AG04449 (cell line): ENCODE measurements at places on chromosomes 16 and 17.
A peak's percentile ranks its signal among the peaks of the same experiment; 100 is the strongest.

DNA sequence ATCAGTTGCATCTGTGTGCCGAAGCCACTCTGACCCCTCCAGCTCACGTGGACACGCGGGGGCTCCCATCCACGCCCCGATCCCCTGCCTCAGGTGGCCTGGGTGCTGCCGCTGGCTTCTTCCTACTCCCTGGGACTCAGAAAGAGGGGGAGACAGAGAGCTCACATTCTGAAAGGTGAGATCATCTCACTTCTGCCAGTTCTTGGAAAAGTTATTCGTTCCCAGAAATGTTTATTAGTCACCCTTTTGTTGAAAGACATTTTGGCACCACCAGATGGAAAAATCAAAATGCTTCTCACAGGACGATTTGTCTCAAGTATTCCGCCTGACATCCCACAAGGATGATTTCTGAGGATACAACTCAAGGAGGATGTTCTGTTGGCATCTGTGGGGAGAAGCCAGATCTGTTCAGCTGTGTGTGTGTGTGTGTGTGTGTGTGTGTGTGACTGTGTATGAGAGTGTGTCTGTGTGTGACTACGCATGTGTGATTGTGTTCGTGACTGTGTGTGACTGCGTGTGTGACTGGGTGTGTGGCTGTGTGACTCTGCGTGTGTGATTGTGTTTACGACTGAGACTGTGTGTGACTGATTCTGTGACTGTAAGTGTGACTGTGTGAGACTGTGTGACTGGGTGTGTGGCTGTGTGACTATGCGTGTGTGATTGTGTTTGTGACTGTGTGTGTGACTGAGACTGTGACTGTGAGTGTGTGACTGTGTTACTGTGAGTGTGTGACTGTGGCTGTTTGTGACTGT lies 207.3 kb downstream of the NTN1 start:
- peak; percentile 16 for DNase-seq

DNA sequence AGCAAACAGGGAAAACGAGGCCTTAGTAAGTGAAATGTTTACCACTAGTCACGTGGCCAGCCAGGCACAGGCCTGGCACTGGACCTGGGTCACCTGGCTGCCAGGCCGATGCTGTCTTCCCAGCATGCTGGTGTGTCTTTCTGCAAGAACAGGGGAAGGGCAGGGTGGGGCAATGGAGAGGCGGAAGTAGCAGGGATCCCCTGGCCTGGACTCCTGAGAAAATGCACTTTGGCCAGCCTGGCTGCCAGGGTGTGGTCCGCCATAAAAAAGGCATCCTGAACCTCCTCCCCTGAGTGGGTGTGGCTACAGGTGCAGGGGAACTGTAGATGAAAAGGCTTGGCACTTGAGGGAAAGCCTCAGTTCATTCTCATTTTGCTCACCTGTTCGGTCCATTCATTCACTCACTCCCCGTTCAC lies 1.0 kb upstream of the ANKRD40CL start:
- DNase-seq: no peak

DNA sequence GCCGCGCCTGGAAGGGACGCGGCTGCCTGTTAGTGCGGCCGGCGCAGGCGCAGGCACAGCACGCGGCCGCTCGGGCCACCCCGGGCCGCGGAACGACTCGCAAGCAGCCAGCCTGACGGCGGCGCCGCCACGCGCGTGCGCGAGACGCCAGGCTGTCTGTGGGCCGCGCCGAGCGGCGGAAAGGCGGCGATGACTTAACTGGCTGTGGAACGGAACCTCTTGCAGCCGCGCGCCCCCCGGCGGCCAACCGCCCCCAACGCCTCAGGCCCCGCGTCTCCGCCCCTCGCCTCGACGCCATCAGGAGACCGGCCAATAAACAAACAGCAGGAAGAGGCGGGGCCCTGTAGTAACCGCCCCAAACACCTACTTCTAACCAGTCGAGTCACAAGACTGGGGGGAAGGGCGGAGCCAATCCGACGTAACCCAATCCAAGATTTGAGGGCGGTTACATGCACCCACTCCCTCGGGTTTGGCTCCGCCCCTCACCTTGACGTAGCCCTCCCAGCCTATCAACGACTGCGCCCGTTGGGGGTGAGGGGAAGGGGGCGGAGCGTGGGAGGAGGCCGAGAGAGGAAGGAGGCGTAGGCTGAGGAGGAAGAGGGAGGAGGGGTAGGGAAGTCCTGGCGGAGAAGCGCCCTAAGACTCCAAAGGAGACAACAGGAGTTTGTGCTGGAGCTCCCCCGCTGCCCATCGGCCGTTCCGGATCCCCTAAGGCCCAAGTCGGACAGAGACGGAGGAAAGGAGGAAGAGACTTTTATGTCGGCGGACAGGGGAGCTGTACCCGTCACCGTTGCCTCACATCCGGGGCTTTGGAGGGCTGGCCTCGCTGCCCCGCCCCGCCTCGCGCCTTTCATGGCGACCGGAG lies at the start of gene FBRS:
FBRS (plus strand) TSS at position 566 of the 865 bp plus-strand sequence. CDS start 1,088 bp downstream, outside the sequence.
- peak; percentile 100 for DNase-seq

- no peak for DNase-seq
These were observed 4.3 kb upstream of the CRISPLD2 start for GRCh38 chr16:84815462-84815861.

DNA sequence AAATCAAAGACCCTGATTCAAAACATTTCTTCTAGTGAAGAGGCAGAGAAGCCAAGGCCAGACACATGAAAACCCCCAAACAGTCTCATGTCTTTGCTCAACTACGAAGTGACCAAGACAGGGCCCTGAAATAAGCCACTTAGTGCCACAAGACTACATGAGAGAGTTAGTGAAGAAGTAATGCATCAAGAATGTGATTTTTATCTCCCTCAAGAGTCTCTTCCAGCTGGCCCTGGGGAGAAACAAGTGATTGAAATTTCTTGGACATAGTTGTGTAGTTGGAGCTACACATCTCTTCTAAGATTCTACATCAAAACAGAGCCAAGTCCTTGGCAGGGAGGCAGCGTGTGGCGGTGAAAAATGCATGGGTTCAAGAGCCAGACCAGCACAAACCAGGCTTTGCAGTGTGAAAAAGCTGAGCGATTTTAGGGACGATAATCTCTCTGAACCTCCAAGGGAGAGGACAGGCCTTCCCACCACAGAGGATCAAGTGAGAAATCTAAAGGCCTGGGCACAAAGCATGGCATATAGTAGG lies 30.6 kb downstream of the LYRM1 start:
- DNase-seq: no peak

- DNase-seq: no peak
These were observed 50.9 kb downstream of the B9D1 start for GRCh38 chr17:19311421-19312215.

GRCh38 chr16:79698341-79698753 lies 97.8 kb upstream of the MAF start:
- DNase-seq: no peak

DNA sequence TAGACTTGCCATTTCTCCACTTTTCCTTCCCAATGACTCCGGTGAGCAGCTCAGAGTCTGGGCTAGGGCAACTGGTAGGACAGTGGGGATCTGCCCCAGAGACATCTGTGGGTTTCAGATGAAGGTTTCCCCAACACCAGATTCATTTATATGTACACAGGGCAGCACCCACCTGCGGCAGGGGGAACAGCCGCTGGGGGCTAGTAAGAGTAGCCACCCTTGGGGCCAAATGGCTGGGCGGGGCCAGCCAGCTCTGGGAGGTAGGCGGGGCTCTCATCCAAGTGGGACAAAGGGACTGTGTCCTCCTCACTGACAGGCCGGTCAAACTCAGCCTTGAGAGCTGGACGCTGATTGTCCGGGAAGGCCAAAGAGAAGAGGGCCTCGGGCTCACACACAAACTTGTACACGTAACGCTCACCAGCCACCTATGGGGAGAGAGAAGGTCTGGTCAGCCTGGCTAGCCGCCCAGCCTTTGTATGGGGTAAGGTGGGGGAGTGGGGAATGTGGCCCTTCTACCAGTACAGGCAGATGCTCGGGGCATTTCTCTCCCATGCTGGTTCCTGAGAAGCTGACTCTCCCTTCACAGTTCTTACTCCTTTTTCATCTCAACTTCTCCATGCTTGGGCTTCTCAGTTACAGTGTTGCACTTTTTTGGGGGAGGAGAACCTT lies 17.7 kb downstream of the ETV4 start:
- DNase-seq: no peak

DNA sequence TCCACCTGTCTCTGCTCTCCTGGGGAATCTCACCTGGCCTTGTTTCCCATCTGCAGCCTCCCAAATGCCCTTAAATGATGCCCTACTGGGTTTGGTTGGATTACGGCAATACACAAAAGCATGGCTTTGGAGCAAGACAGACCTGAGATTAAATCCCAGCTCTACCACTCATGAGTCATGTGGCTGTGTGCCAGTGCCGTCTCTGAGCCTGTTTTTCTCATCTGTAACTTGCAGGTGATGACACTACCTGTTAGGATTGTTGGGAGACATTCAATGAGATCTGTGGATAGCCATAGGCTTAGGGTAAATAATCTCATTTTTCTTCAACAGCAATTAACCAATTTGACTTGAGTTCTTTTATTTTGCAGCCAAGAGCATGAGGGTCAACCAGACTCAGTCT lies 240.3 kb downstream of the MAF start:
- DNase-seq: no peak

- no peak for DNase-seq
These were observed 557.7 kb downstream of the MAF start for GRCh38 chr16:79042886-79043285.

GRCh38 chr17:64117981-64118979 lies 11.7 kb downstream of the ERN1 start:
- DNase-seq: no peak

- no peak for DNase-seq
These were observed 81.1 kb downstream of the PITPNC1 start for GRCh38 chr17:67458203-67458602.

DNA sequence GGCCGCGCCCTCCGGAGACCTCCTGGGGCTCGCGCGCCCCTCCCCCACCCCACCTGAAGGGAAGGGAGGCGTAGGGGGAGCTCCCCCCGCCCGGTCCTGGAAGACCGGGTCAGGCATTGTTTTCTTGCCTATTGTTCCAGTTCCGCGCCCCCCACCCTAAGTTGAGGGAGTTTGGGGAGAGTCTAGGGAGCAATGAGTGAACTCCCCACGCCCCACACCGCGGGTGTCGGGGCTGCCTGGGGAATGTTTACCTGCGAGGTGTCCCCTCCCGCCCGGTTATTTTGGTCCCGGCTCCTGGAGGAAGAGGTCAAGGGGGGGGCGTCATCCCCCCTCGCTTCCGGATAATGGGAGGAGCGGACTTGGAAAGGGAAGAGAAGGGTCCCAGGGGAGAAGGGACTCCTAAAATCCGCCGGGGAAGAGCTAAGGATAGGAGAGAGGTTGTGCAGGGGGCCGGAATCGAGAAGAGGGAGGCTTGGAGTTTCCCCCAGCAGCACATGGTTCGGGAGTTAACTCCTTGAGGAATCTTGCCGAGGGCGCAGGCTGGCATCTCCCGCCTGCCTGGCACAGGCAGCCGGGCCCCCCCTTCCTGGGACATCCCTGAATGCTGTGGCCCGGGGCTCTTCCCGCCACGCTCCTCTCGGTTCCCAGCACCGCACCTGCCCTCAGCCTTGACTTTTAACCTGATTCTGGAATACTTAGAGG lies 881 bp downstream of the MLLT6 start:
- no peak for DNase-seq

- DNase-seq: no peak
These were observed 1.0 kb downstream of the DCTN5 start for GRCh38 chr16:23642246-23642774.

DNA sequence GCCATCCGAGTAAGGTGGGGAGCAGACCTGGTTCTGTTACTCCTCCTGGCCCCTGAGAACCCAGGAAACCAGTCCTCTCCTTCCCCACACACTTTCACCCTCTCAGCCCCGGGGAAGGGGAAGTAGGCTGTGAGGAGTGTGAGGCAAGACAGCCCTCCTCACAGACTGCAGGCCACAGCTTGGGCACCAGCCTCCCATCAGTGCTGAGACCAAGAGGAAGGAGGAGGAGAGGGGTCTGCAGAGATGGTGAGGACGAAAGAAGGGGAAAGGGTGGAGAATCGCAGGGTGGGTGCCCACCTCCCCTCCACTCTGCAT lies 7.0 kb downstream of the G6PC3 start:
- no peak for DNase-seq

- DNase-seq: no peak
These were observed 97.3 kb upstream of the CHMP6 start for GRCh38 chr17:80894439-80894721.

DNA sequence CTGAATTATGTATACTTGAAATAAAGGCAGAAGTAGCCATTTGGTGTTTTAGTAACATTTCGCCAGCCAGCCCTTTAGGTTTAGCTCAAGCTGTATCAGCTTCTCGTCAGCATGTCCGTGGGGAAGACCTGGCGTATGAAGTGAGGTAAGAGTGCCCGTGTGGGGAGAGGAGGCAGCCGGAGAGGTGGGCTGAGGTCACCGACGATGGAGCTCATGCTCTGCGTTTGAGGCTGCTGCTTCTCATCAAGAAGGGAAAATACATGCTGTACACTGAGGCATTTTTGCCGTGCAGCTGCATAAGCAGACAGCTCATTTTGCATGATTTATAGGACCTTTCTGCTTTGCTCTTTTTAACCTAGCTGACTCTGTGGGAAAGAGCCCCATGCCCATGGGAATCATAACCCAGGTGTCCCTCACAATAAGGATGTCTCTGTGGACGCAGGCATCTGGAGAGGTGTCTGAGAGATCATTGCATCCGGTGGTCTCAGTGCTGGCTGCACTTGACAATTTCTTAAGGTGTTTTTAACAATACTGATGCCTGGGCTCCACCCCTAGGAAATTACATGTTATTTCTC lies 179.1 kb downstream of the ABCC12 start:
- DNase-seq: no peak

GRCh38 chr16:4034963-4035362 lies 81.3 kb downstream of the ADCY9 start:
- no peak for DNase-seq

GRCh38 chr16:50737420-50737959 lies 4.4 kb upstream of the CYLD start:
- DNase-seq: no peak

- no peak for DNase-seq
These were observed 123.7 kb upstream of the CCL2 start for GRCh38 chr17:34131386-34131785.

- DNase-seq: no peak
These were observed 105.8 kb downstream of the ZNF778 start for GRCh38 chr16:89323120-89323960.

- DNase-seq: no peak
These were observed 59.6 kb upstream of the ADCY9 start for GRCh38 chr16:4175849-4176248.

GRCh38 chr16:84585467-84585866 lies 32.4 kb downstream of the COTL1 start:
- no peak for DNase-seq

DNA sequence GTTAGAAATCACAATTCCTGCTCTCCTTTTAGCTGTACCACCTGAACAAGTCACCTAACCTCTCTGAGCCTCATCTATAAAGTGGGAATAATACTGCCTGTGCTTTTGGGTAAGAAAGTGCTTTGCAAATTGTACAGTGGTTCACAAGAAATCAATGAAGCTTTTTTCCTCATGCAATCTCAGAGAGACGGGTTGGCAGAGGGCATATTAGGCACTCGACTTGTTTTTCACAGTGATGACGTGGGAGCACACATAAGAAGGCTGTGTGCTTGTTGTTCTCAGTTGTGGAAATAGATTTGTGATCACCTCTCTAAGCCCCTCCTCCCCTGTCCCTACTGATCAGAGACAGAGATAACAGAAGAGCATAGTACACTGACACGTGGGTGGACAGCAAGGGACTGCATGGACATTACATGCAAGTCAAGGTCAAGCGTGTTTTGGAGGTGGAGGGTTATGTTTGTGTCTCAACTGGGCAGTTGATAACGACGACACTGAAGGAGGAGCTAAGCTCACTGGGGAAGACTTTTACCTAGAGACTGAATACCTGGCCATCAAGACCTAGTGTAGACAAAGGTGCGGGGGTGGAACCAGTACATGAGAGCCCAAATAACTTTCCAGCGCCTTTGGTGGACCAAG lies 1.7 kb upstream of the GPT2 start:
- DNase-seq: no peak

GRCh38 chr16:22693638-22694340 lies 120.2 kb upstream of the HS3ST2 start:
- DNase-seq: no peak
